ENCODE measurements at places on chromosomes 7 and 10.

DNA sequence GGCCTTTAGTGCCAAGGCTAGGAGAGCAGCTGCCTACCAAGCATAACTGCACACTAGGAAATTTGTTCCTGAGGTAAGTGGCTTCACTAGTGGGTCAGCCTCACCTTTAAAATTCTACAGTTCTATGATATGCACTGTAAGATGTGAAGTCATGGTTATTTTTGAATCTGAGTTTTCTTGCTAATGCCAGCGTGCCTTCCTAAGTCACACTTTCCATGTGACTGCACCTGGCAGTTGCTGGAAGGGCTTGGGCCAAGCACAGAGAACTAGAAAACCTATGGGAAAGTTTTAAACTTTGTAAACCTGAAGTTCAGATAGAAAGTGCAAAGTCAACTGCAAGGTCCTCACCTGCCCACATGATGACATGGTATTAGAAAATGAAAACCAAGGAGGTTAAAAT lies 42.5 kb downstream of the STEAP1B start:
- no peak for DNase-seq

DNA sequence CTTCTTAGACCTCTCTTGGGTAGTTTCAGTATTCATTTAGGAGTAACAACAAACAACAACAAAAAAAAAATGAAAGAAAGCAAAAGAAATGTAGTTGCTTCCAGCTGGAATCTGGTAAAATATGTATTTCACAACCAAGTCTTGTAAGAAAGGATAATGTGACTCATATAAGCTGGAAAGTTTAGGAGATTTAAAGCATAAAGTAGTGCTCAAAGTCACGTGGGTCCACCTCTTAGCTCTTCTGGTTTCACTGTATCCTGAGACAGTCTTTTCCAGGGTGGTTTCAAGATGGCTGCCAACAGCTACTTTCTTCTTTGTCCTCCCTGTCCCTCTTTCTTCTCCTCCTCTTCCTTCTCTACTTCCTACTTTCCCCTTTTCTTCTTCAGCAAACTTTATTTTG lies 69.5 kb upstream of the CDK13 start:
- DNase-seq, result no peak

DNA sequence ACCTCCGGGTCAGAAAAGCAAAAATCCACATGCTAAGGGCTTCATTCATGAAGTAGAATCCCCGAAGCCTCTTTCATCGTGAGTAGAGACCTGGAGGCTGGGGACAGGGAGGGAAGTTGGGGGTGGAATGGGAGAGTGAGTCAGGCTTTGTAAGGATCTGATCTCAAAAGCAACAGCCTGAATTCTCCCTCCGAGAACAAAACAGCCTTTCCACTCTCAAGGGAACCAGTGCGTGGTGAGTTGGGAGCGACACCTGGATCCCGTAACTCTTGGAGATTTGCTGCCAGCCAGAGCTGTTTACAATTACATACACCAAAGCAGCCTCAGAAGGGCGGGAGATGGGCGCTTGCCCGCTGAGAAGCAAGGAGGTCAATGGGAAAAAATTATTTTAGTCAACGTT lies 10.8 kb downstream of the AFAP1L2 start:
- DNase-seq, result no peak

DNA sequence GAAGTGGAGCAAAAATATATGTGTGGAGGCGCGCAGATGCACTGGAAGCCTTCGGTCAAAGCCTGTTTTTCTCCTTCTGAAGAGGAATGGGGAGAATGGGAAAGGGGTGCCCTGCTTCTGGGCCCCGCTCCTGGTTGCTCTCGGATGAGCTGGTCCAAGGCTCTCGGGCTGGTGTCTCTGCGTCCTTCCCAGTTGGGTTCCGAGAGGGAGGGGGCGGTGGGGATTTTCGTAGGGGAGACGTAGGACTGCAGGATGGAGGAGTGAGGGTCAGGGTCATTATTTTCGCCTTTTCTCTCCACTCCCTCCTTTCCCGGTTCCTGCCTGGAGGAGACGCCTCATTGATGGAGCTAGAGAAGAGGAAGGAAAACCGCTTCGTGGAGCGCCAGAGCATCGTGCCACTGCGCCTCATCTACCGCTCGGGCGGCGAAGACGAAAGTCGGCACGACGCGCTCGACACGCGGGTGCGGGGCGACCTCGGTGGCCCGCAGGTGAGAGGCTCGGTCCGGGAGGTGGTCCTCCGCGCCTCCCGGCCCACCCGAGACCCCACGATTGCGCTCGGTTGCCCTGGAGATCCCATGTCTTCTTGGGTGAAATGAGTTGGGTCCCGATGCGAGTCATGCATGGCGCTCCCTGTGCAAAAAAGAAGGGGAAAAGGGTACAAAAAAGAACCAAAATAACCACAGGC lies 790 bp downstream of the ADAM22 start:
- DNase-seq, result peak; percentile 44

DNA sequence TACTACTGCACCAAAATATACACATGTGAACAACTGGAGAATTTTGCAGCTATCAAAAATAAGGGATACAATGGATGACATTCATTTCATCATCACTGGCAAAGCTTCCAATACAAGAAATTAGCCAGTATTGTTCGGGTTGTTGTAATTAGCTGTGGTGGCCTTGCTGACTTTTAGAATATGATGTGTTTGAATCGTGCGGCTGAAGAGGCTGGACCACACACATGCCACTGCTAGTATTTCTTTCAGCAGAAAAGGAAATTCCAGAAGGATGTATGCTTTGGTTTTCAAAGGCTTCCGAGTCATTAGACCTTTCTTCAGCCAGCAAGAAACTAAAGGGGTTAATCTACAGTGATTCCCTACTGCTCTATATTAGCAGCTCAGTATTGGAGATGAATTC lies 16.6 kb downstream of the RPP38 start:
- DNase-seq, result no peak

DNA sequence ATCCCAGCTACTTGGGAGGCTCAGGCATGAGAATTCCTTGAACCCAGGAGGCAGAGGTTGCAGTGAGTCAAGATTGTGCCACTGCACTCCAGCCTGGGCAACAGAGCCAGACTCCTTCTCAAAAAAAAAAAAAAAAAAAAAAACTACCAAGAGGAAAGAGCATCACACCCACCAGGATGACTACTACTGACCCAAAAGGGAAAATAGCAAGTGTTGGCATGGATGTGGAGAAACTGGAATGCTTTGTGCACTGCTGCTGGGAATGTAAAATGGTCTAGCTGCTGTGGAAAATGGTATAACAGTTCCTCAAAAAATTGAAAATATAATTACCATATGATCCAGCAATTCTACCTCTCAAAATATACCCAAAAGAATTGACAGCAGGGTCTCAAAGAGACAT lies 7.7 kb upstream of the TIAL1 start:
- DNase-seq, result no peak

All from left hindlimb (tissue), 1 donor.